ENCODE measurements at places on chromosomes 11 and 22. TPM values are rescaled to one million over a fixed set of nuclear protein-coding genes. Genes with fewer than 3 reads are reported as not detected.

CNIH2 gene
- not detected for total RNA-seq

BSCL2 gene
- 23.7 TPM for total RNA-seq

MPZL2 gene
- total RNA-seq = 79.2 TPM

THY1 gene
- 0.13 TPM for total RNA-seq

CCDC87 gene
- under 0.01 TPM for total RNA-seq

C11orf54 gene
- 19.7 TPM for total RNA-seq

SPDYC gene
- not detected for total RNA-seq

BRSK2 gene
- total RNA-seq = not detected

SMTNL1 gene
- not detected for total RNA-seq

MB gene
- not detected for total RNA-seq

CHEK1 gene
- total RNA-seq = 4.7 TPM

ANGPTL5 gene
- not detected for total RNA-seq

TRPM5 gene
- total RNA-seq = not detected

CCDC73 gene
- 0.13 TPM for total RNA-seq

SYT8 gene
- total RNA-seq = 0.53 TPM

EXPH5 gene
- total RNA-seq = 22.3 TPM

SLC22A9 gene
- not detected for total RNA-seq

APIP gene
- 27.8 TPM for total RNA-seq

SLC37A4 gene
- 9.9 TPM for total RNA-seq

FOLH1 gene
- total RNA-seq = not detected

OR4D5 gene
- not detected for total RNA-seq

GAL gene
- total RNA-seq = 0.77 TPM

LRRC10B gene
- under 0.01 TPM for total RNA-seq

GAL3ST1 gene
- 0.13 TPM for total RNA-seq

TRIM49B gene
- total RNA-seq = not detected

PLET1 gene
- total RNA-seq = not detected

SCGB1D2 gene
- not detected for total RNA-seq

OR52I1 gene
- total RNA-seq = not detected

ZBTB16 gene
- total RNA-seq = 3.1 TPM

DTX4 gene
- total RNA-seq = 2.4 TPM

HPX gene
- total RNA-seq = 0.51 TPM

OR2AG2 gene
- total RNA-seq = under 0.01 TPM

HOATZ gene
- not detected for total RNA-seq

P2RY2 gene
- 9.0 TPM for total RNA-seq

IL18BP gene
- total RNA-seq = 1.4 TPM

SPCS2 gene
- total RNA-seq = 29.8 TPM

MCHR1 gene
- total RNA-seq = not detected

ROBO4 gene
- total RNA-seq = under 0.01 TPM

APOBEC3F gene
- total RNA-seq = 0.79 TPM

SDHD gene
- total RNA-seq = 103 TPM

PRRG4 gene
- total RNA-seq = 7.7 TPM

HBD gene
- not detected for total RNA-seq

RASSF7 gene
- 45.5 TPM for total RNA-seq

GRAMD1B gene
- 1.4 TPM for total RNA-seq

TMEM191C gene
- total RNA-seq = 1.3 TPM

SCGB1A1 gene
- not detected for total RNA-seq

TMEM225 gene
- total RNA-seq = not detected

LDLRAD3 gene
- total RNA-seq = 6.3 TPM

LRRN4CL gene
- 0.26 TPM for total RNA-seq

OLFML1 gene
- not detected for total RNA-seq

PRR33 gene
- not detected for total RNA-seq

DLAT gene
- total RNA-seq = 27.4 TPM

APOA4 gene
- total RNA-seq = not detected

FAM180B gene
- total RNA-seq = not detected

HTR3B gene
- total RNA-seq = not detected

NDUFA6 gene
- 64.8 TPM for total RNA-seq

SLC2A11 gene
- 6.8 TPM for total RNA-seq

DLG2 gene
- total RNA-seq = 0.26 TPM

F2 gene
- 0.38 TPM for total RNA-seq

Data from bronchial epithelial cell (primary cell).